ENCODE measurements at places on chromosomes 13 and 19.
A peak's percentile ranks its signal among the peaks of the same experiment; 100 is the strongest.

- DNase-seq: no peak
Measured at GRCh38 chr13:59635589-59635988, 528.1 kb downstream of the DIAPH3 start.

DNA sequence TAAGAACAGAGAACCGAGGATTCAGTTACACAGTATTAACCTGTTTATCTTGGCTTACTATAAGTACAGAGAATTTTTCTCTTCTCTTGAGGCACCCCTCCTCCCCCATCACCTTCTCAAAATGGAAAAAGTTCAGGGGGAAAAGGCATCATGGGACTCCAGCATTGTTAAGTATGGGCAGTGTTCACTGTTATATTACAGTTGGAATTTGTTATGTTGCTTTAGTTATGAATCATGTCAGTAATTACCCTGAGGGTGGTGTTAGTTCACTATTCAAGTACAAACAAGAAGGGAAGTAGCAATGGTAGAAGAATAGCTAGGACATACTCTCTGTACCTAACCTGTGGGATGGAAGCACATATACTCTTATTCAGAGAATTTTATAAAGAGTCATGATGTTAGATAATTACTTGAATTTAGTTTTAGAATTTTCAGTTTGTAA lies 12.0 kb downstream of the LPAR6 start:
- no peak for DNase-seq

DNA sequence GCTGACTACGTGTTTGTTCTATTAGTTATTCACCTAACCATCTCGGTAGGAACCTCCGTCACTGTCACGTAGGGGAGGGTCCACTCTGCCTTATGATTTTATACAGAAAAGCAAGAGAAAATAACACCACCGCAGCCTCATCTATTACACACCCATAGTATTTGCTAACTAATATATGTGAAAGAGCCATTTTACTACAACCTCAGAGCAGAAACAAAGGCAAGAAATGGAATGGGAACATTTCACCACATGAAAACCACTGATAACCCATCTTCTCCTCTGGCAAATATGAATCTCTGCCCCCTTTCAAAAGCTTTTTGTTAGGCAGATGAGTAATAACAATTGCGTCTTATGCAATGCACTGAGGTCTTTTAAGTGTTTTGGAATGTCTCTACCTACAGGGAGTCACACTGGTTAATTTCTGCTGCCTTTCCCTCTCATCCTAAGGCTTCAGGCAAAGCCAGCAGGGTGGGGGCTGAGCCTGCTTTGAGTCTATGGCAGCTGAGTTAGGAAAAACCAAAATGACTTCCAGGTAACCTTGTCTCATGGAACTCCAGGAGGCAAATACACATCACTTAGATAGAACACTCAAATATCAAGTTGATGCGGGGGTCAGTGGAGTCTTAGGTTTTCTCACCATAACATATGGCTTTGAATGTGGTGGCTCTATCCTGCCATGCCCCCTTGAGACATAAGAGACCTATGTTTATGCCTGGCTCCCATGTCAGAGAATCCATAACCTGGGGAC lies 15.0 kb downstream of the TSHZ3 start:
- no peak for DNase-seq

GRCh38 chr13:30256713-30257467 lies 50.5 kb downstream of the KATNAL1 start:
- DNase-seq: no peak

- peak; percentile 76 for DNase-seq
Measured at GRCh38 chr13:30607908-30608307, 9.8 kb upstream of the USPL1 start.

- no peak for DNase-seq
Measured at GRCh38 chr19:2815191-2815614, 4.5 kb upstream of the ZNF554 start.

GRCh38 chr19:7658219-7658686 lies 10.6 kb upstream of the RETN start:
- DNase-seq: peak; percentile 53

DNA sequence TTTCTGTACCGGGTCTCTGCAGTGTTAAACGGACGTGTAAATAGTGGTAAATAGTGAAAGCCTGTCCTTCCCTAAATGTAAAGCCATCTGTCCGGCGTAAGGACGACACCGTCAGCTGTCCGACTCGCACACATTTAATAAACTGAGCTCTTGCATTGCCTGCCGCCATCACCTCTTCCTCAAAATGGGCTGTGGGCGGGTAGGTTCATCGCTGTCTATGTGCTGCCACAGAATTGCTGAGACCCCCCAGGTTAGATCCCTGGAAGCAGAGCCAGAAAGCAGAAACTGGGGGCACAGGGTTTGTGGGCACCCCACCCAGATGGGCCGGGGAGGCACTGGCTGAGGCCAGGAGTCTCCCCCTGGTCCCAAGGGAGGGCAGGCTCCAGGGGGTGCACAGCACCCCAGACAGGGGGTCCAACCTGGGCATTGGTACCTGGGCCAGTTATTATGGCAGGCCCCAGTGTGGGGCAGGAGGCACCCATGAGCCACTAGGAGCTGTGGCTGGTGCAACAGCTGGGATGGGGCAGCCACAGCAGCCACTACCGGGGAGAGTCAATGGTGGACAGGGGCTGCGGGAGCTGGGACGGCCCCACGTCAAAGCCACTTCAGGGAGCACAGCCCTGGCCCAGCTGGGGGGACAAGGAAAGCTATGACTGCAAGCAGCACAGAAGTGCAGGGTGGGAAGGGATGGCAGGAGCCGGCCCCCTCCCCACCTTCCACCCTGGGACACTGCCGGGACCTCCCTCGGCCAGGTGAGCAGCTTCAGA lies 5.7 kb downstream of the C19orf25 start:
- DNase-seq: no peak

GRCh38 chr19:18670312-18670711 lies 13.2 kb upstream of the CRTC1 start:
- DNase-seq: no peak

- DNase-seq: no peak
Measured at GRCh38 chr13:77728265-77729125, 31.0 kb downstream of the SLAIN1 start.

DNA sequence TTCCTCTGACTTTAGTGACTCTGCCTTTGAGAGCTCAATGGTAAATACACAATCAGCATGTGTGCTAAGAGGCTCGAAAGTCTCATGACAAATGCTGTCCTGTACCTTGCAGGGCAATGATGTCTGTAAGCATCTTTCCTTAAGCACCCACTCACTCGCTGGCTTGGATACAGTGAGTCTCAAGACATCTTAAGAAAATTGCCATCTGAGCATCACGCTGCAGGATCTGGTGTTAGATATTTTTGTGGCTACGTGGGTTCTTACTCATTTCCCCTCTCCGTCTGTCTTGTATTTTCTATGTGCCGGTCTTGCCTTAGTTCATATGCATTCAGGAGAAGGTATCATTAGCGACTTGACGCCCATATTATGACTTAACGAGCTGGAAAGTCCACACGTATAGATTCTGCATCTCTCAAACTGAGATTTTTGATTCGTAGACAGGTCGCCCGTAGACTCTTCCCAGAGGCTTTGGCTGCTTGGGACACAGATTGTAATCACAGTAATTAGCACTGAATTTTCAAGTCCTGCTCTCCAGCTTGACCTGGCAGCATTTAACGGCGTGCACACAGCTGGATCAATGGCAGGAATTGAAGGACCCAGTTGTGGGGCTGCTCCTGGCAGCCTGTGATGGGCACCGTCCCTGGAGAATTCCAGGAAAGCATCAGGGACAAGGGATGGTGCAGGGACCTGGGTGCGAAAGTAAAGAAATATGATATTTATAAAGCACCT lies 231.2 kb downstream of the ZIC5 start:
- DNase-seq: no peak

- DNase-seq: no peak
Measured at GRCh38 chr19:32181216-32181920, 164.0 kb upstream of the ZNF507 start.

GRCh38 chr19:36081385-36081784 lies 26.7 kb downstream of the WDR62 start:
- no peak for DNase-seq

GRCh38 chr13:25447396-25447795 lies 75.6 kb downstream of the ATP8A2 start:
- DNase-seq: no peak

DNA sequence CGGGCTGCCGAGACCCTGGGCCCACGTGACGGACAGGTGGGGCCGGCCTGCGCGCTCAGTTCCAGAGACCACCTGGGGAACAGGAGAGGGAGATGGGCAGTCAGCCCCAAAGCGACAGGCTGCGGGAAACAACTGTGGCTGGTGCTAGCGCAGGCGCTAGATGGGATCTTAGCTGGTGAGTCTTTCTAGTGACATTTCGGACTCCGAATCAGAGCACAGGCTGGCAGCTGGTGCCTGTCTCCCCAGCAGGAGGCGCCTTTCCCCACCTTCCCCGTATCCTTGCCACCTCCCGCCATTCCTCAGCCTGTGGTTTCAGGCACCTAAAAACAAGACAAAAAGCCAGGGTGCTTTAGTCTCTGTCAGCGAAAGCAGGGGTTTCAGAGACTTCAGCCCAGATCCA lies 19.4 kb upstream of the RANBP3 start:
- DNase-seq: no peak

- DNase-seq: no peak
Measured at GRCh38 chr13:80305737-80306136, 35.2 kb downstream of the SPRY2 start.

DNA sequence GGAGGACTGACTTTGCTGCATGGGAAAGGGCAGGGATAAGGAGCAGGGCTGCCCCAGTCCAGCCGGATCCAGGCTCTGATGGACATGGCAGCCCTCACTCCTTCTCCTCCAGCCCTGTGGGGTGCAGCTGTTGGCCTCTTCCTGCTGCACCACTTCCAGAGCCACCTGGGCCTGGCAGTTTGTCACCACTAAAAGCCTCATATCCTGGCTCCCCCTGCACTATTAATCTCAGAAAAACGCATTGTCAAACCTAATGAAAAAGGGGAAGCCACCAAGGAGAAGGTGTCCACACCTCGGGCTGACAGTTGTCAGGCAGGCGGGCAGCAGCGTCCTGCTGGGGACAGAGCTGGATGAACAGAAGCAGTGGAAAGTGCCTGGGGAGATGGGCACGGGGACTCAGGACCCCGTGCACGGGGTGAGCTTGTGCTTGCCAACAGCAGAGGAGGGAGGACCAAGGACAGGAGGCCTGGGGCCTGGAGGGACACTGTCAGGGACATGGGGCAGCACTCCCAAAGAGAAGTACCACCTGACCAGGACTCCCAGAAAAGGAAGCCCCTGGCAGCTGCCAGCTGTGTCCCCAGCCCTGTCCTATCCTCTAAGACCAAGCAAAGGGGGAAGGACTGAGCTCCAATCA lies 151.1 kb upstream of the TSHZ3 start:
- no peak for DNase-seq

- DNase-seq: no peak
Measured at GRCh38 chr13:113060557-113061270, 44.9 kb upstream of the F7 start.

DNA sequence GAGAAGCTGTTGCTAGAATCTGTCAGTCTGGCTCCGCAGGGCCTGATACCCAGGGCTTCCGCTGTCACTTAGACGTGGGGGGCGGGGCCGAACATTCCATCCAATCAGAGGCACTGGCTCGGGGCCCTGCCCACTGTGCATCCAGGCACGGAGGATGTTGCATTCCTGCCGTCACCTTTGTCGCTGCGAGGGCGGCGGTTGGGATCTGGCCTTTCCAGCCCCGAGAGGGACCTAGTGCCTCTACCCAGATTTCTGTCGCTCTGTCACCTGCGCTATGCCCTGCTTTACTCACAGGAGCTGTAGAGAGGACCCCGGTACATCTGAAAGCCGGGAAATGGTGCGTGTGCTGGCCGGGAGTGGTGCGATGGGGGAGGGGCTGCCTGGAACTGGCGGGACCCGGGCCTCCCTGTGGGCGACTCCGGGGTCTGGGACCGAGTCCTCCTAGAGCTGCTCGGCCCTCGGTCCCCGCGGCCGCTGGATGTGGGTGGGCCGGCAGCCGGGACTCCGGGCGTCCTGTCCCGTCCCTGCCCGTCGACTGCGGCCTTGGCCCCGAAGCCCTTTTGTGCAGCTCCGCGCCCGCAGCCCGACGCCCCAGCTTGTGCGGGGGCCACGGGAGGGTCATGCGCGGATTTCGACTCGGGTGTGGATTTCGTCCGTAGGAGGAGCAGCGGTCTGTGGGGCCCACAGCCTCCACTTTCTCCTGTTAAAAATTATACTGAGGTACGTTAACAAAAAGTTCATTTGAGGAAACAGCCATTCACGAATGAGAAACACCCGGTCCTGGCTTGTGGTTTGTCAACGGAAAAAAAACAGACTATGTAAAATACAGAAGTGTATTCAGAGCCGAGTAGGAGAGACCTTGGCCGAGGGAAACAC lies at the start of gene ZNF439:
TSS of gene ZNF439 (plus strand) at position 133 of the 876 bp plus-strand sequence. CDS start at position 275, 142 bp downstream.
- DNase-seq: peak; percentile 82

- no peak for DNase-seq
Measured at GRCh38 chr13:52459668-52460067, 4.4 kb downstream of the CKAP2 start.

- no peak for DNase-seq
Measured at GRCh38 chr13:73201626-73202025, 142.8 kb downstream of the KLF5 start.

DNA sequence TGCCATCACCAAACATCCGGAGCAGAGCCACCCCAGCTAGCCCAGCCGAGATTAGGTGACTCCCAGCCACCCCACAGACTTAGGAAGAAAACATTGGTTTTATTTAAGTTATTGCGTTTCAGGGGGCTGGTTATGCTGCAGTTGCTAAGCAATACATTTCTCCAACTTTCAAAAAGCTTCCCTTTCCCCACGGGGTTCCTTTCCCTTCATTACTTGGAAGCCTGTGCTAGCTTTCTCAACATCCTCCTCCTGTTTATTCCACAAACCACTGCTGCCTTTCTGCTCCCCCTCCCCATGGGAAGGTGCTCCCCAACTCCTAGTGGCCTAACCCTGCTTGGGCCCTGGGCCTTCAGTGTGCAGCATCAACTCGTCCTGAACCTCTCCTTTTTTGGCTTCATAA lies 52.6 kb downstream of the CDADC1 start:
- DNase-seq: no peak

DNA sequence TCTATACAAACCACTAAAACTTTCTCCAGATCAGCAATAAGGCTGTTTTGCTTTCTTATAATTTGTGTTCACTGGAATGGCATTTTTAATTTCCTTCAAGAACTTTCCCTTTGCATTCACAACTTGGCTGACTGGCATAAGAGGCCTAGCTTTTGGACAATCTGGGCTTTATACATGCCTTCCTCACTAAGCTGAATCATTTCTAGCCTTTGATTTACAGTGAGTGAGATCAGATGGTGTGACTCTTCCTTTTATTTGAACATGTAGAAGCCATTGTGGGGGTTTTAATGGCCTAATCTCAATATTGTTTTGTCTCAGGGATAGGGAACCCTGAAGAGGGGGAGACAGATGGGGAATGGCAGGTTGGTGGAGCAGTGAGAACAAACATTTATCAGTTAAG lies 82.7 kb downstream of the FOXO1 start:
- no peak for DNase-seq

GRCh38 chr13:109576331-109576813 lies 210.0 kb downstream of the IRS2 start:
- no peak for DNase-seq
